ENCODE measurements at places on chromosomes 3 and 15. TPM values are rescaled to one million over a fixed set of nuclear protein-coding genes. Genes with fewer than 3 reads are reported as not detected.

The CPEB1 gene
- polyA plus RNA-seq = 0.79 TPM

The CYFIP1 gene
- polyA plus RNA-seq = 44.3 TPM

The SEMA3B gene
- polyA plus RNA-seq = 5.2 TPM

The GP9 gene
- polyA plus RNA-seq = not detected

The MYO5A gene
- 1.6 TPM for polyA plus RNA-seq

The IQCF5 gene
- not detected for polyA plus RNA-seq

The SPTSSB gene
- polyA plus RNA-seq = 15.2 TPM

The KCNH8 gene
- 0.05 TPM for polyA plus RNA-seq

The SLC12A1 gene
- polyA plus RNA-seq = not detected

The SAXO2 gene
- polyA plus RNA-seq = 2.3 TPM

The CCDC39 gene
- not detected for polyA plus RNA-seq

The FANCD2 gene
- 5.1 TPM for polyA plus RNA-seq

The PPP1R14D gene
- 0.21 TPM for polyA plus RNA-seq

The CADPS gene
- 0.20 TPM for polyA plus RNA-seq
